ENCODE measurements at places on chromosomes 12 and 14.

- DNase-seq: no peak
Measured at GRCh38 chr14:34319140-34319539, 142.9 kb downstream of the SPTSSA start.

- no peak for DNase-seq
Measured at GRCh38 chr12:104865080-104865479, 93.0 kb downstream of the SLC41A2 start.

DNA sequence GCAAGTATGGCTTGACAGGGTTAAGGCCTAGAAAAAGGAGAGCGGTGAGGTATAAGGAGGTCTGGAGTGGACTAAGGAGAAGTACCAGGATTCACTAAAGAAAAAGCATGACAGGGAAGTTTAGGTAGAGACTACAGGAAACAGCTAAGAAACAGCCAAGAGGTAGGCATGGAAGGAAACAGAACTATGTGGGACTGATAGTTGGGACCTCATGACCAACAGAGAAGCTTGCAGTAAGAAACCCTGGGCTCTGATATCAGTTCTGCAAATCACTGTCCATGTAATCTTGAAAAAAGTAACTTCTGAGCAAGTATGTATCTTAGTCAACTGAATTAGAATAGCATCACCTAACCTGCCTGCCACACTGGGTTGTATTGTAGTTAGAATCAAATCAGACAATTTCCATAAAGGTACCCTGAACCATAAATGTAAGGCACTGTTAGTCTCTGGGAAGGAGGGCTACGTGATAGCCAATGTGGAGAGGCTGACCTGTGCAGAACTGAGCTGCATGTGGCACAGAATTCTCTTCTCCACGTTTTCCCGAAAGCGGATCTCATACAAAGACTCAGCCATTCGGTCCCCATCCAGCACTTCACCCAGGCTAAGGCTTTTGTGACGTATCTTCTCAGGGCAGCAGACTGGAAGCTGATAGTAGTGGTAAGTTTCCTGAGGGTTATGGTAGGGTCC lies 912 bp downstream of the TM9SF1 start:
- no peak for DNase-seq

- no peak for DNase-seq
Measured at GRCh38 chr12:113172185-113172584, 13.1 kb downstream of the DDX54 start.

DNA sequence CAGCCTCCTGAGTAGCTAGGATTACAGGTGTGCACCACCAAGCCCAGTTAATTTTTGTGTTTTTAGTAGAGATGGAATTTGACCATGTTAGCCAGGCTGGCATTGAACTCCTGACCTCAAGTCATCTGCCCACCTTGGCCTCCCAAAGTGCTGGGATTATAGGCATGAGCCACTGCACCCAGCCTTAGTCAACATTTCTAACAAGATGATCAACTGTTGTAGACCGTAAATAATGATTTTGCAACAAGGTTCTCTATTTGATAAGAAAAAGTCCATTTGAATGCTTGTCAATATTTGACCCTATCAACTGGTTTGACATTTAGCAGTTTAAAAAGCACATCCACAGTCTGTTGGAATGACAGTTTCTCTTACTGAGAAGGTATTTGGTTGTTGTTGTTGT lies 25.2 kb upstream of the NRDE2 start:
- DNase-seq: no peak

DNA sequence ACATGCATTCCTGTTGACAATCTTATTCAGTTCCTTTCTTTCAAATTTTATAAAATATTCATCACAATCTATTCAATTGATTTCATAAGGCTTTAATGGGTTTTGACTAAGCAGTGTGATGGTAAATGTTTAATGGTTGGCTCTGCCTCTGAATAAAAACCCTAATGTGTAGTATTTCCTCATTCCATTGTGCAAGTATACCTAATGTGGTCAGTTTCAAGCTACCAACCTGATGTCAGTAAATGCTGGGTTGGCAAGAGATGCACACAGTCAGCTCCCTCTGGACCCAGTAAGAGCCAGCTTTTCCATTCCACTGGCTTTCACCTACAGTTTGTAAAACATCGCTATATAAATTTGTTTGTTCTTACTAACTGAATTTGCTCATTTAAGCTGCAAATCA lies 53.9 kb downstream of the METTL25 start:
- DNase-seq: no peak

DNA sequence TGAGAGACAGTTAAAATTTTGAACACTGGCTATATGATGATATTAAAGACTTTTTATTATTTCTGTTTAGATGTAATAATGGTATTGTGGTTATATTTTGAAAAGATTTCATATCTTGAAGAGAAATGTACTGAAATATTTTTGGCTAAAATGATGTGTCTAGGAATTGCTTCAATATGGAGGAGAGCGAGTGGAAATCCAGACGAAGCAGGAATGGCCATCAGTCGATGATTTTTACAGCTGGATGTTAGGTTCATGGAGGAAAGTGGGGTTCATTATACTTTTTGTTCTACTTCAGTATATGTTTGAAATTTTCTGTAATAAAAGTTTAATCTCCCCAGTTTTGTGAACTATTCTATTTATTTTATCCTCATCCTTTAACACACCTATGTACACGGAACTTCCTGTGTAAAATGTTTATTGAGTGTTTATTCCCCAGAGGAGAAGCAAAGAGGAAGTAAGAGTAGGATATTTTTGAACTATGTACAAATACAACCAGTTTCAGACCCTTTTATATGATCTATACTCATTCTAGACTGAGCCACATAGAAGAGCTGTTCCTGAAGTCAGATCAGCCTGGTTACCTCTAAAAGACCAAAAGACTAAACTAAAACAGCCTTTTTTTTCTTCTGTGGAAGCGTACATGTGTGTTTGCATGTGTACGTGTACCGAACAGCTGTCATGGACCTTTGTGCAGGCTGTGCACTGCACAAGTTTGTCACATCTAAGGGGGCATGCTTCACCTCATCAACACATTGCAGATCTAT lies 211.0 kb upstream of the NUDT4 start:
- no peak for DNase-seq

DNA sequence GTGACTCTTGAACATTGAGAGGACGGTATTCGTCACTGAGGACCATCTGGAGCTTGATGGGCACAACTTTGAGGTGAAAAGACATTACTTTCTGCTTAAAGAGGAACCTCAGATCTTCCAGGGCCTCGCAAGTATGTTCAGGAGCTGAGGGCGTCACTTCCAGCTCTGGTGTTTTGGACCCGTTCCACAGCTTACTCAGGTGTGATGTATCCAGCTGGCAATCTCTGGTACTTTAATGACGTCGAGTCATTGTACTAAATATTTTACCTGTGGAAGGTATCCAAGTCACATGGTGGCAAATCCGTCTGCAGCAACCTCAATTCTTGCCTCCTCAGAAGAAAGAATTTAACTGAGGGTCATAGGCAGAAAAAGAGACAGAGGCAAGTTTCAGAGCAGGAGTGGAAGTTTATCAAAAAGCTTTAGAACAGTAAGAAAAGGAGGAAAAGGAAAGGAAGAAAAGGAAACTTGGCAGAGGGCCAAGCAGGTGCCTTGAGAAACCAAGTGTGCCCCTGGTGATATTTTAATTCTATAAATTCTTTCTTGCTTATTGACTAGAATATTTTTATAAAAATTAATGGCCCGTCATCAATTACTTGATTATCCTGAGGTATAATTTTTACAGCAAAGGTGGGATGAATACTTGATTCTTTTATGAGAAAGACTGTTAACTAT lies 250.6 kb downstream of the AEBP2 start:
- no peak for DNase-seq

- no peak for DNase-seq
Measured at GRCh38 chr12:109735051-109735521, 21.5 kb downstream of the FAM222A start.

DNA sequence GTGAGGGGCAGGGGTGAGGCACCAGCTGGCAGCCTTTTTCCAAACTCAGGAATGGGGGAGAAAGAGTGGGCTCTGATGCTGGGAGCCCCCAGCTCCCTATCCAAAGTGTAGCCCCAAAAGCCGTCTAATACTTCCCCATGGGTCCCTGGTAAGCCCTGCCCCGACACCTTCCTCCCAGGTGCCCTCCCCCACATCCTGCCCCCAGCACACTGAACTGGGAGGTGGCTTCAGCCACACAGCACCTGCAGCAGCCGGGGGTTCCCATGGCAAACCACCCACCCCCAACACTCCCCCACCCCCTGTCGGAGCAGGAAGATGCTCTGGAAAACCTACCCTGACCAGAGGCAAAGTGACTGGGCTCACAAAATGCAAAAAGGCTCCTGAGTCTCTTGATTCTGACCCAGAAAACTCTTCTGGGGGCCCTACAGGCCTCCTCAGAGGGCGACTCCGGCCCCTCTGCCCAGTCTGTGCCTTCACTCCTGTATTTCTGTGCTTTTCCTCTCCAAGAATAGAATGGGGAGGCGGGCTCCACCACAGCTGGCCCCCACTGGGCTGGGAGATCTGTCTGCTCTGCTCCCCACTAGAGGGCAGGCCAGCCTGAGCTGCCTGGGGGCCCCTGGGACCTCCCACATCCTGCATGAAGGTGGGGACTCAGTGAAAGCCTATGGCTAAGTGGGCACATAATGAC lies 81.6 kb downstream of the ITPK1 start:
- no peak for DNase-seq

Measured in stimulated activated CD8-positive, alpha-beta memory T cell treated with anti-CD3 and anti-CD28 coated beads, Interleukin-4, amount 100 ng/mL, for 4 hours (primary cell).